NCI-H1694 treated with DMSO at 0.1 percent for 48 hours (cell line): ENCODE measurements at places on chromosomes 4 and X.

- DNase-seq: no peak
Measured at GRCh38 chr4:123421937-123422781, 25.6 kb downstream of the SPRY1 start.

DNA sequence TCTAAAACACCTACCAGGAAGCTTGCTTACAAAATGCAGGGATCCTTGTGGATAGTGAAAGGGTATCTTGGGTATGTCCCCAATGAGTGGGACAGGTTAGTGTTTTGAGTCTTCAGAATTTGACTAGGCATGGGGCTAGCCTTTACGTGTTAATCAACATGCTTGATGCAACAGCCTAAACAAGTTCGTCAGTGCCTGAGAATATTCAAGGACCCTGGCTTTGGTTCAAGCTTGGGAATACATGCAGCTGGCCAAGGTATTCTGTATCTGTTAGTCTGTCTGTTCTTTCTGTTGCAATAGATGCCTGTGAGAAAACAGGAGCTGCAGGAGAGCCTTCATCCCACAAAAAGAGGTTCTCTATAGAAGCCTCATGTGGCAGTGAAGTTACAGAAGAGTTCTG, 149.5 kb downstream of the CCNG2 start:
- DNase-seq: no peak

GRCh38 chrX:47047989-47048388, 30.3 kb upstream of the RGN start:
- no peak for DNase-seq

GRCh38 chr4:69563424-69563823, 67.7 kb upstream of the UGT2B4 start:
- no peak for DNase-seq

GRCh38 chr4:76809594-76810305, 88.2 kb downstream of the SOWAHB start:
- no peak for DNase-seq

DNA sequence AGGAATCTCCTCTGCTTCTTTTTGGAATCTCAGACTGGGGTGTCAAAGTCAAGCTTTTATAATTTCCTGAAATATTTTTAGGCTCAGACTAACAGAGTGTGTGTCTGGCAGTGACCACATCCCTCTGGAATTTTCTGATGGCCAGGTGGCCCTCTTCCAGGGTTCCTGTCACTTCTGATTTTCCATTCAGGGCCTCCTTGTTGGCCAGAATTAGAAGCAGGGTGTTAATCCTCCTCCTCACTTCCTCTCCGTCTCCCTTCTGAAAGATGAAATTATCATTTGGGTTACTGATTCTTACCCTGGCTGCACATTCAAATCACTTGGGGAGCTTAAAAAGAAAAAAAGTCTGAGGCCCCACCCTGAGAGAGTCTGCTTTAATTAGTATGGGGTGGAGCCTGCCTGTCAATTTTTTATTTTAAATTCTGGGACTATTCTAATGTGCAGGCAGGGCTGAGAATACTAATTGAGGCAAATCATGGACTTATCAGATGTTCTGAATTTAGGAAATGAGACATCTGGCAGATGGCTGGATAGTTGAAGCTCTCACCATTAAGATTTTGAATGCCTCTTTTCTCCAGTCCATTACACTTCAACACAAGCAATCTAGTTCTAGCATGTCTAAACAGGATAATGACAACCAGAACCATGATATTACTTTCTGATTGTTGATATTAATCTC, 43.2 kb downstream of the HAND2 start:
- DNase-seq: peak; percentile 85

DNA sequence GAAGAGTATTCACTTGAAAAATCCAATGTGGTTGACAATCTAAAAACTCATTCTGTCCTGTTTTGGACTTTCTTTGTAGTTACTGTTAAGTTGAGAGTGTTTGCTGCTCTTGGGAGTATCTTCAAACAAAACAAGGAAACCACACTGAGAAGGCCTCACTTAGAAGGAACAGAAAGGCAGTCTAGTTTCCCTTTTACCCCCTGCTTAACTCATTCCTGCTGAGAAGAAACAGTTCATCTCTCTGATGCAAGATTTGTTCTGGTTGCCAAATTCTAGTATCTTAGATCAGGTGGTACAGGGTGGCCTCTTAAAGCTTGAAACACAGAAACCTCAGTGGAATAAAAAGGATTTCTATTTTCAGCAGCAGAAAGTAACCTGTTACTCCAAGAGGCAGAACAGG, 41.4 kb downstream of the GUCY2F start:
- no peak for DNase-seq

DNA sequence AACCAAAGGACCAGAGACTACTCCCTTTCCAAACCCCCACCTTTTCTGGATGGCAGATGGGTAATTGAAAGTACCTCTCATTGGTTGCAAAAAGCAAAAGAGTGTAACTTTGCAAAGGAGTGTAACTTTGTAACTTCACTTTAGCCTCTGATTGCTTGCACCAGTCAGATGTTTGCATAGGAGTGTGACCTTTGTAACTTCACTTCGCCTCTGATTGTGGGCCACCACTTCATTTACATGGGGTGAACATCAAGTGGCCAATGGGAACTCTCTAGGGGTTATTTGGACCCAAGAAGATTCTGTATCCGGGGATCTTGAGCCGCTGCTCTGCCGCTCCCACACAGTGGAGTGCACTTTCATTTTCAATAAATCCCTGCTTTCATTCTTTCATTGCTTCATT, 9.9 kb upstream of the SLC25A43 start:
- DNase-seq: no peak

DNA sequence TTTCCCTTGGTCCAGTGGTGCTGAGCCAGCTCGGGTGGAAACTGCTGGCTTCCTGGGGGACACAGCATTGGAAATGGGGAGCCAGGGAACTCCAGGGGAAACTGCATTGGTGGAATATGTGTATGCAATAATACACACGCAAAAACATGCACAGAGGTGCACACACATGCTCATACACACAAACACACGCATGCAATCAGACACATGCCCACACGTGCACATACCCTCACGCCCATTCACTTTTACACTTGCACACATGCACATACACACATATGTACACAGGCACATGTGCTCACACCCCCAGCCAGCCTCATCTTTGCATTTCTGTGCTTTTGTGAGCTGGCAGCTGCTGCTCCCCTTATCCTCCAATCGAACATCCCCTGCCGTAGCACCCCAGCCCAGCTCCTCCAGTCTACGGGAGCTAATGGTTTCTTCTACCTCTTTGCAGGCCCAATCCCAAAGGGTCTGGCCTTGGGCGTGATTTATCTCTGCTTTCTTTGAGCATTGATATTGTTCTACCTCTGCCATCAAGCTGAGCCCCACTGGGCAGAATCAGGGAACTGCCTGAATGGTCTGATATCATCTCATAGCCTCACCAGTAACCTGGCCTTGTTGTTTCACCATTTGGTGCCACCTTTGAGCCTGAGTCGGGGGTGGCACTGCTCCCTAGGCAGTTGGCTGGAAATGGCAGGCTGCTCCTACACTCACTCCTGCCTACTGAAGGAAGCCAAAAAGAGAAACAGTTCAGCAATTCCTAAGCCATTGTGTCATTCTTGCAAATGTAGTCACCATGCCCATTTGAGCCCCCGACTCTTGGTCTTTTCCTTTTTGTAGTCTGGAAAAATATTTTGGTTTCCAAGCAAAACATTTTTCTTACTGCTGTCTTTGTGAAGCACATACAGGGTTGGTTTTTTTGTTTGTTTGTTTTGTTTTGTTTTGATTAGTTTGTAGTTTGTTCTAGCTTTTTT, 104.4 kb upstream of the MAMLD1 start:
- no peak for DNase-seq

DNA sequence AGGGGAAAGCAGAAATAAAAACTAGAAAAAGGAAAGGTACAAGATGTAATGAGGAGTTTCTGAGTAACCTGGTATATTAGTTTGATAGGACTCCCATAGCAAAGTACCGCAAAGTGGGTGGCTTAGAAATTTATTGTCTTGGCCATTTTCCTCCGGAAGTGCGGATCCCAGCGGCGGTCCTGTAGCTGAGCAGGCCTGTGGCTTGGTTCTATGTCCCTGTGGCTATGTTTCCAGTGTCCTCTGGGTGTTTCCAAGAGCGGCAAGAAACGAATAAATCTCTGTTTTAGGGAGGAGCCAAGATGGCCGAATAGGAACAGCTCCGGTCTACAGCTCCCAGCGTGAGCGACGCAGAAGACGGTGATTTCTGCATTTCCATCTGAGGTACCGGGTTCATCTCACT, 44.0 kb upstream of the LDB2 start:
- no peak for DNase-seq

DNA sequence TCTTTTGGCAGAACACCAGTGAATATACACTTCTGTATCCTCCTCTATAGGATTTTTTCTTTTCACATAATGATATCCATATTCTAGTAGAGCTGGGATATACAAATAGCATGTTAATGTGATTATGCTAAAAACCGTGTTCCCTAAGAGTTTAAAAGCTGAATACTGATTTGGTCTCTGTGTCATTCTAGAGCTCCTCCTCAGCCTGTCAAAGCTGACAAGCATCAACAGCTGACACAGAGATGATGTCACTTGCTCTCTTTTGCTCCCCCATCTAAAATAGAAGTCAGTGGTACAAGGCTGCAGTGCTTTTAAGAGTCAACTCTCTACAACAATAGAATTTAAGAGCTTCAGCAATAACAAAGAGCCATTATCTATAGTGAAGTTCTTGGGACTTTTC, 17.1 kb upstream of the HERC3 start:
- no peak for DNase-seq

- DNase-seq: no peak
Measured at GRCh38 chr4:25860586-25861279, 2.1 kb downstream of the SEL1L3 start.

DNA sequence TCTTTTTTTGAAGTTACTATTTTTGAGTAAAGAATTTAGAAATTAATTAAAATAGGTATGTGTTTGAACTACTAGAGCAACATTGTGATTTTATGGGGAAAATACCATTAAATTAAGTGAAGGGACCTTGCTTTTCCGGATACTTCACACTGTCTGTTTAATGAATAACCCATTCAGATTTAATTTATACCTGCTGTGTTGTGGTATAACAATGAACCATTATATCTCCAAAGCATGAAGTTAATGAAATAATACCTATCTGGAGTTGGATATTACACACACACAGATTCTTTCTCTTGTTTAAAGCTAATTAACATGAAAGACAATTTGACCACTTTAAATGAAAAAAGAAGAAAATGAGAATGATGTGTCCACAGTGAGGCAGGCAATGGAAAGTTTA, 195.0 kb upstream of the GPRIN3 start:
- DNase-seq: no peak

DNA sequence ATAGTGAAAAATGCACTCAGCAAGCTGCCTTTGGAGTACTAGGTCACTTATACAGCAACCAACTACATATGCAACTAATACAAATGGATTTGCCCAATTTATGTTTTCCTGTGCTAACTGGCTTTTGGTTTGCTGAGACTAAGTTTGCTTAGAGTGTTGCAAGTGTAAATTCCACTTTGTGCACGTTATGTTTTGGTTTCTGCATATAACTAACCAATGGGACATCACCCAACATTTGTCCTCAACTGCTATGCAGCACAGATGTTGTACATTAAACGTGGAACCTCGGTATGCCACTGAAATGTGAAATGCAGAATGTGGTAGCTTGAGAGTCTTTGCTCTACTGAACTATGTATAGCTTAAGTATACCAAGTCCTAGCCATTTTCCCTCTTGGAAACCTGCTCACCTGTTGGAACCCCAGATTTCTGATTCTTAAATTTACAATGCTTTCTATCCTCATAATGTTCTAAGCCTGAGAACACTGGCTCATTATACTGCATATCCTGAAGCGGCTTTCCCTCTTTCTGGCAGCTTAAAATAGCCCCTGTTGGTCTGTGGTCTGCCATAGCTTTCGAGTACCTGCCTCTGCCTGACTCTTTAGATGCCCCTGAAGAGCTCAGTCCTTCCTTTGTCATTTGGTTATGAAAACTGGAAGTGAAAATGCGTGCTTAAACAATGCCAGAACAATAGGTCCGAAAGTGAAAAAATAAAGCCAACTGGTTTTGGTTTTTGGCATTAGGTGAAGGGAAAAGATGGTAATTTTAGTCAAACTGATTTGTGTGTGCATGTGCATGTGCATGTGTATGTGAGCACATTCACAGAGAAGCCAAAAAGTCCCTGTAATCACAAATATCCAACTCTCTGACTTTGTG, 158.0 kb downstream of the SH2D1A start:
- no peak for DNase-seq

- no peak for DNase-seq
Measured at GRCh38 chrX:153905481-153906095, 1.1 kb downstream of the AVPR2 start.

DNA sequence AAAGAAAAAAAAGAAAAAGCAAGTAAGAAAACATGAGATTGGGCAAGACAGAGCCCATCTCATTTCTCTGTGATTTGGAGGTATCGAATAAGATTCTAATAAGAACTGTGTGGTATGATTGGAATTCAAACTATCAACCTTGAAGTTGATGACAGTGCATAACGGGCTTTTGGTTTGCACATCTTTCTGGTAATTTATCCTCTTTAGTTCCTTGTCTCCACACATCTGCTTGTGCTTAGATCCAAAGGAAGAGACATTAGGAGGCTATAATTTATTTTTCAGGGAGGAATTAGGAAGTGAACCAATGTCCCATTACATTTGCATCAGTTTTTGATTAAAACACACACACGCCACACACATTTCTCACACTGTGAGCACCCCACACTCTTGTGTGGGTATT, 149.9 kb downstream of the ARSF start:
- no peak for DNase-seq
